ENCODE measurements at places on chromosomes 5 and 9.

GRCh38 chr9:95808011-95808410, 67.5 kb upstream of the ERCC6L2 start:
- DNase-seq: no peak

DNA sequence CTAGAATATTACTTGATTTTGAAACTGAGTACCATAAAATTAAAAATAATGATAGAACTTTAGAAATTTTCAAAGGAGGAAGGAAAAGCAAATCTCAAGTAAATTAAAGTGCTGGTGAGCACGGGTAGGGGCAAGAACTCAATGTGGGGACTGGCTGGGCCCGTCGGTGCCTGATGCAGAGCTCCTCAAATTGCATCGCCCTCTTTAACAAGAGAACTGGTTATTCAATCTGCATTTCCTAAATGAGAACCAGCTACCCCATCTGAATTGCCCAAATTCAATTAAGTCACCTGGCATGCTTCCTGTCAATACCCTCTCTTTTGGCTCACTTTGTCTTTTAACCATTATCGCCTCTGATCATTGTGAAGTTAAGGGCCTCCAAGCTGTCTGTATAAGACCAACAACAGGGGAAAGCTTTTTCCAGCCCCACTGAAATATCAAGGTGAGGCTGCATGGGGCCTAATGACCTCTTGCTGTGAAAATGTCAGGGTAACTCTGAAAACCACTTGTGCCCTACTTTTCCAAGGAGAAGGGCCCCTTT, 316.7 kb downstream of the SLIT3 start:
- no peak for DNase-seq

- DNase-seq: no peak
These were observed 143.5 kb downstream of the CARTPT start for GRCh38 chr5:71862507-71863060.

GRCh38 chr5:160152287-160152686, 33.0 kb upstream of the PWWP2A start:
- DNase-seq: no peak

DNA sequence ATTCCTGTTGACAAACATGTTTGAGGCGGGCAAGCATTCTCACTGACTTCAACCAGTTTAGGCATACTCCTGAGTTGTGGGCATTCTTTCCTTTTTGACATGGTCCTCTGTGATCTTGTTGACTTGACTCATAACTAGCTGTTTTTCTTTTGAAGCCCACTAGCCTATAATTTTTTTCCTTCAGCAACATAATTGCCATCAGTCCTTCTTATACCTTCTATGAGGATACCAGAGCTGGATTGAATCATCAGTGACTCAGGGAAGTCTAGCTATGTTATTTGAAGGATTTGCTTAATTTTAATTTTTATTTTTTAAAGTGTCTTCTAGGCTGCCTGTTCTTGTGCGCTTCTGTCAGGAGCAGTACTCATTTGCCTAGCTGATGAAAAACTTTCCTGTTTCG, 259.5 kb downstream of the NR3C1 start:
- DNase-seq: peak; percentile 38

DNA sequence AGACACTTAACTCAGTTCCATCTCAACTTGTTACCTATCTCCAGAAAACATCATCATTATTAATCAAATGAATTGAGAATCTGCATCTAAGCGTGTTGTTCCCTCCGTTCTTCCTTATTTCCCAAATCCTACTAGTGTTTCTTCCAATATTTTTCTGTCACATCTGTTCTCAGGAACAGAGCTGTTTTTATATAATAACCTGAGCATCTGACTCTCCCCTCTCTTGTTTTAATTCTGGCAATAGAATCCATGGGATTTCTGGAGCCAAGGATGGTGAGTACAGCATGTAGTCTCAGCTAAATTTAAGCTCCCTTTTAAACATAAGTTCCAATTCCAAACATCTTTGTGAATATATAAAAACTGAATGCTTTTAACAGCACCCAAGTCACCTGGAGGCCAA, 558.3 kb downstream of the DTWD2 start:
- no peak for DNase-seq

DNA sequence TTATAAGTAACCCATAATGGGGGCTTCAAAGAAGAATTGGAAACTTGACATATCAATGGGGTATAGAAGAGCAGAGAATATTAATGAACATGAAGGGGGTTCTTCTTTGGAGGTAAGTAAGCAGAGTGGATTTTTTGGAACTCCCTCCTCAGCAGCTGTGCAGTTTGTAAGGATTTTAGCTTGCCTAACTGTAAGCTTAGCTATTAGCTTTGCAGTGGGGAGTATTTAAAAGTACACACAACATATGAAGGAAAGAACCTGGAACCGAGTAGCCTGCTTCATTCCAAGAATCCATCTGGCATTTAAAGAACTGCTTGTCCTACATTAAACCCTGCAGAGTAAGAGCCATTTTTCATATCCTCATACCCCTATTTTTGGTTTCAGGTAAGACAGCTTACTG, 2.2 kb upstream of the PBX3 start:
- DNase-seq: peak; percentile 13

- peak; percentile 56 for DNase-seq
These were observed 24.6 kb downstream of the NR2F1 start for GRCh38 chr5:93607367-93608258.

DNA sequence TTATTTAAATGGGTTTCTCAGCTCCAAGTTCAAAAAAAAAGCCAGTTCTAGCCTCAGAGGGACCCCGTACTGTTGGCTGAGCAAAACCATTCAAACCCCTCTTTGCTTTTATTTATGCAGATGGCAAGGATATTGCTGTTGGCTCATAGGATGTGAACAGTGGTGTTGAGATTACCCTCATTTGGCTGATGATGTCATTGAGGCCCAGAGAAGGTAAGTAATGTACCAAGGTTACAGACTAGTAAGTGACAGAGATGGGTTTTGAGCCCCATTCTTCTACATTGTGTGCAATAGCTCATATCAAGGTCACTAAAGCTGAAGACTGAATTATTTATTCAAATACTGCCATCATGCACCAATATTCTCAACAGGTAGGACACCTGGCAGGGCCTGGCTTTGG, 122.2 kb upstream of the PCA3 start:
- DNase-seq: no peak

GRCh38 chr5:158769696-158770095, 330.0 kb downstream of the EBF1 start:
- peak; percentile 42 for DNase-seq

DNA sequence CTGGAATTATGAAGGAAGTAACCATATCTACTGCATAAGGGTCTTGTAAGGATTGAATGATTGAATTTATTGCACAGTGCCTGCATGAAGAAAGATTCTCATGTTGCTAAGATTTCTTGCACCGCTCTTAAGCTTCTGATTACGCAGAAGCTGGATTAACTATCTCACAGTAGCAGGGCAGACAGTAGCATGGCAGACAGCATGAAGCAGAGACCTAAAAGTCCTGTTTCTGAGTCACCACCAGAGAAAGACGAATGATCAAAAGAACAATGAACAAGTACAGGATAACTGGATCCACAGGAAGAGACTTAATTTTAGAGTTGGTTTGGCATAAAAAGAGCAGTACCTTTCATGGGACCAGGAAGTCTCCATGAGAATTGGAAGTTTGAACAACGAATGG, 142.4 kb downstream of the MAPKAP1 start:
- DNase-seq: no peak

GRCh38 chr5:31415009-31415923, 116.6 kb downstream of the DROSHA start:
- DNase-seq: peak; percentile 13

DNA sequence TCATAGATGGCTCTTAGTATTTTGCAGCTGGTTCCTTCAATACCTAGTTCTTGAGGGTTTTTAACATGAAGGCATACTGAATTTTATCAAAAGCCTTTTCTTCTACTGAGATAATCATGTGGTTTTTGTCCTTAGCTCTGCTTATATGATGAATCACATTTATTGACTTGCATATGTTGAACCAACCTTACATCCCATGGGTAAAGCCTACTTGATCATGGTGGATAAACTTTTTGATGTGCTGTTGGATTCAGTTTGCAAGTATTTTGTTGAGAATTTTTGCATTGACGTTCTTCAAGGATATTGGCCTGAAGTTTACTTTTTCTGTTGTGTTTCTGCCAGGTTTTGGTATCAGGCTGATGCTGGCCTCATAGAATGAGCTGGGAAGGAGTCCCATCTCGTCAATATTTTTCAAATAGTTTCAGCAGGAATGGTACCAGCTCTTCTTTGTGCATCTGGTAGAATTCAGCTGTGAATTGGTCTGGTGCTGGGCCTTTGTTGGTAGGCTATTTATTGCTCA, 49.7 kb downstream of the YIPF5 start:
- DNase-seq: no peak

DNA sequence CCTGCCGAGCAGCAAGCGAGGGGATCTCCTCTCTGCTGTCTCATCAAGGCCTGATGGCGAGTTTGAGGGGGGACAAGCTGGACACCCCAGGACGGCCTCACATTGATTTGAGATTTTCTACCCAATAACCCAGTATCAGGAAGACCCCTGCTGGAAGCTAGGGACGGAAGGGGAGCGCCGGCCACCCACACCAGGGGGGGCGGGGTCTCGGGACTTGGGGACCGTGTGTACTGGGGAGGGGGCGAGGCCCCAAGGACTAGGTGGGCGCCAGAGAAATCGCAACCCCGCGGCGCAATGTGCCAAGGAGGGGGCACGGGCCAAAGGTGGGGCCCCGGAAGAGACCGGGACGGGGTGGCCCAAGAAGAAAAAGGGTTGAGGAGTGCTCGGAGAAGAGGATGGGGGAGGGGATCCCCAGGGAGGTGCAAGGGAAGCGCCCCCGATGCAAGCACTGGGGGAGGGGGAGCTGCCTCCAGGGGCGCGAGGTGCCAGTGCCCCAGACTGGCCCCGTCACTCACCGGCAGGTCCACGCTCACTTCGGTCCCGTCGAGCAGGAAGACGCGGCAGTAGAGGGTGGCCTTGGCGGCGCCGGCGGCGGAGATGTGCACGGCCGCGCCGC, 1.1 kb downstream of the EPB41L4B start:
- peak; percentile 13 for DNase-seq

DNA sequence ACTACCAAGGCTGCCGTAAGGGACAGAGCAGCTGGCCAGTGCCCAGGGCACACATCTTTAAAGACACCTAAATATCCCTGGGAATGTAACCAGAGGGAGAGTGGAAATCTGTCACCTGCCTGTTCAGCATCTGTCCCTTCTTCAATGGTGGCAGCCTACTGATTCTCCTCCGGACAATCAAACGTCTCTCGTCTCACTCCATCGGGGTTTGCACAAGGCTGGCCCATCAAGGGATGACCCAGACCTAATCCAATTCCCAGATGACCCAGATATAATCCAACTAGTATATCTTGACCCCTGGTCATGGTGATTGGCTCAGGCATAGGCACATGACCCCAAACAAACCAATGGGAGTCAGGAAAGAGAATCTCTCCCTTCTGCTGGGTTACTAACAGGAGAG, 93.5 kb downstream of the HRH2 start:
- DNase-seq: no peak

DNA sequence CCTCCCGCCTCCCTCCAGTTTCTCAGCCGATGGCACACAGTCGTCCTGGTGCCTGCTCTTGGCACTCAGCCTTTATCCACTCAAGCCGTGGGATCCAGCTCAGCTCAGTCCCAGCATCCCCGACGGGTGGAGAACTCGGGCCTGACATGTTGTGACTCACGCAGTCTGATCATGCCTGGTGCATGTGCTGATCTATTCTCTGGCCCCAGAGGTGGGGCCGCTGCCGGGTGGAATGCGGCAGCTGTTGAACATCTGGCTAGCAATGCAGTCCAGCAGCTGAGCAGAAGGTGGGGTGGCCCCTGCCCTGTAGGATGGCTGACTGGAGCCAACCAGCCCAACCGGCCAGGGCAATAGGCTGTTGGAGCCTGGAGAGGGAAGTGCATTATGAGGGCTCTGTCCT, 1.7 kb upstream of the AIF1L start:
- peak; percentile 86 for DNase-seq

DNA sequence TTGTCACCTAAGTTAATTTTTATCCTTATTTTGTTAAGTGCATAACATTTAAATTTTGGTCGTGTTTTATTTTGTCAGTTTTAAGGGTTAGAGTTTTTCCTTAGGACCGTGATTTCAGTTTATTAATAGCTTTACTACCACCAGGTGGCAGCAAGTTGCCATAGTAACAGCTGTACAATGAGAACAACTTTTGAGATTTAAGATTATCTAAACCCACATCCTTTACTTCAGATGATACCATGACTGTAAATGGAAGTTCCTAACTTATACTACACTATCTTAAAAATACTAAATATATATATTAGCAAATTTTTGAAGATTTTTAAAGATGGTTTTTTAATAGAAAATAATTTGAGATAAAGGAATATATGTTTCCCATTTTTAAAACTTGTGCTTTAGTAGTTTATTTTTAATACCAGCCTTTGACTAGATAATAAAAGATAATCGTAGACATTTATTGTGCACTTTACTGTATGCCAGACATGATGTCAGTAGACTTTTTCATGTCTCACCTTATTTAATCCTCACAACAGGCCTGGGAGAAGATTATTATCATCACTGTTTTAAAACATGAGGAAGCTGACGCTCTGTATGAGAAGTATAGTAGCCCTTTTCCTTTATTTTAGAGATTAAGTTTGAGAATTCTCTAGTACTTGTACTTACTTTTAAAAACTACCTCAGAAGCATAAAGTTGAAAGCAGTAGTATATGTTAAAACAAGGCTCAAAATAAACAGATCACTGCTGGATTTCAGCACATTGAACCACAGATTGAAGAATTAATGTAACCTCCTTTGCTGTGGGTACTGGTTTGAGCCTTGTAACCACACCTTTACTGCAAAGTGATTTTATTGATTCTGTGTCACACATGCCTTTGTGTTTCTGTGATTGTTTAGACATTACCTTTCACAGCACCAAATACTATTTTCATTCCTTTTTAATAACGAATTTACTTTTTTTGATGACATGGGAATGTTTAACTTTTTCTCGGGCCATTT, 27.5 kb downstream of the SREK1 start:
- DNase-seq: peak; percentile 47

DNA sequence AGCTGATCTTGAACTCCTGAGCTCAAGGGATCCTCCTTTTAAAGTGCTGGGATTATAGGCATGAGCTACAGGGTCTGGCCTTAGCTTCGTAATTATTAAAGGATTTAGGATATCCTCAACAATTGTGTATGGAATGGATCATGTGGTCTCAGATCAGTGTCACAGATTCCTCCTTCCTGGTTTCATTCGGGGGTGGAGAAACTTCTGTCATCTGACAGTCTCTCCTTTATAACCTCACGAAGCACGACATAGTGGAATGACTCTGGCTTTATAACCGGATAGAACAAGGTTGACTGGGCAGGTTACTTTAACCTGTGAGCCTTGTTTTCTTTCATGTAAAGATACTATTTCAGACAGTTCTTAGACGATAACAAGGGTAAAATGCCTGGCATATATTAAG, 4.4 kb upstream of the GNG10 start:
- DNase-seq: no peak

GRCh38 chr9:96450613-96451528, 902 bp downstream of the HABP4 start:
- peak; percentile 24 for DNase-seq
